CMK (cell line): ENCODE measurements at places on chromosomes 7 and 10.

DNA sequence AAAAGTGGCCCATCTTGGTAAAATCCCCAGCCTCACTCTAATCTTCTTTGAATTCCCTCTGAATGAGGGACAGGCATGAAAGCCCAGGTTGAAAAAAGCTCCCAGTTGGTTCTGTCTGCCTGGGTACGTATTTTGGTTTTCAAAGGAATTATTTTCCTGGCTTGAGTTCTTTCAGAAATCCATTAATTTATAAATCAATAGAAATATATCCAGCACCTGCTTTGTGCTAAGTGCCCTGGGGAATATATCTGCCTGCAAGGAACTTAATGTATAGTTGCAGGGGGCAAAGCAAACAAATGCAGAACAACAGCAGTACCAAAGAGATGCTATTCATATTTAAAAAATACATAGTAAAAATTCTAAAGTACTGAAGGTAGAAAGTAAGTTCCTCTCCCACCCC is 362.7 kb downstream of the REEP3 start:
- no peak for DNase-seq

GRCh38 chr7:158272091-158272490 is 315.5 kb downstream of the PTPRN2 start:
- DNase-seq, result no peak

DNA sequence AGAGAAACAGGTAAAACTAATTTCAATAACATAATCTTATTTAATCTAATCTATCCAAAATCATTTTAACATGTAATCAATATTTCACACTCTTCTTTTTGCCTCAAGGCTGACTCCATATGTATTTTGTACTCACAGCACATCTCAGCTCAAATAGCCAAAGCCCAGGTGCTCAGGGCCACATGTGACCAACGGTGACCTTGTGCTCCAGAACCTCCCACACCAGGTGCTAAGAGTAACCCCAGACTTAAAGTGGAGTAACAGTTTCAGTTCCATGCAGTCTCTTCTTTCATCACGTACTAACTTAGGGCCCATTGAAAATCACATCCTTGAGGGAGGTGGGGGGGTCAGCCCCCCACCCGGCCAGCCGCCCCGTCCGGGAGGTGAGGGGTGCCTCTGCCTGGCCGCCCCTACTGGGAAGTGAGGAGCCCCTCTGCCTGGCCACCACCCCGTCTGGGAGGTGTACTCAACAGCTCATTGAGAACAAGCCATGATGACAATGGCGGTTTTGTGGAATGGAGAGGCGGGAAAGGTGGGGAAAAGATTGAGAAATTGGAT is 47.3 kb downstream of the NCAPG2 start:
- DNase-seq, result no peak

- DNase-seq, result no peak
These were observed 117.9 kb downstream of the MTPAP start for GRCh38 chr10:30231071-30231652.

DNA sequence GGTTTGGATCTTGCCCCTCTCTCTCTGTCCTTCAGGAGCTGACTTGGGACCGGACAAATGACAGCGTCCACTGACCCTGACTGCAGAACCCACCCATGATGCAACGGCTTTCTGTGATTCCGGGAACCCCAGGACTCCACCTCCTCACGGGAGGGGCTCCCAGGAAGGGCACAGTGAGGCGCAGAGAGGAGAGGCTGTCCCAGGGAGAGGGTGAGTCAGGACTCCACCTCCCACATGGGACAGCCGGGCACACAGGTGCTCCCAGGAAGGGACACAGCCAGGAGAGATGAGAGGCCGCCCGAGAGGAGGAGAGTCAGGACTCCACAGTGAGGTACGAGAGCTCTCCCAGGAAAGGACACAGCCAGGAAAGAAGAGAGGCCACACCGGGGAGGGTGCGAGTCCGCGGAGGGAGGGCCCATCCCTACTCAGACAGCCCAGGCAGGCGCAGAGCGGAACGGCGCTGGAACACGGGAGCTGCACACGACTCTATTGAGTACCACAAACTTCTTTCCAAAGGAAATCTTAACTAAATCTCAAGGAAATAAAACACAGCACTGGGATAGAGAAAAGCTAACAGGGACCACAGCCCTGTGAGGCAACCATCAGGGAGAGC is 162.5 kb downstream of the MAD1L1 start:
- no peak for DNase-seq

- DNase-seq, result no peak
These were observed 26.7 kb downstream of the MICALL2 start for GRCh38 chr7:1432411-1433082.

DNA sequence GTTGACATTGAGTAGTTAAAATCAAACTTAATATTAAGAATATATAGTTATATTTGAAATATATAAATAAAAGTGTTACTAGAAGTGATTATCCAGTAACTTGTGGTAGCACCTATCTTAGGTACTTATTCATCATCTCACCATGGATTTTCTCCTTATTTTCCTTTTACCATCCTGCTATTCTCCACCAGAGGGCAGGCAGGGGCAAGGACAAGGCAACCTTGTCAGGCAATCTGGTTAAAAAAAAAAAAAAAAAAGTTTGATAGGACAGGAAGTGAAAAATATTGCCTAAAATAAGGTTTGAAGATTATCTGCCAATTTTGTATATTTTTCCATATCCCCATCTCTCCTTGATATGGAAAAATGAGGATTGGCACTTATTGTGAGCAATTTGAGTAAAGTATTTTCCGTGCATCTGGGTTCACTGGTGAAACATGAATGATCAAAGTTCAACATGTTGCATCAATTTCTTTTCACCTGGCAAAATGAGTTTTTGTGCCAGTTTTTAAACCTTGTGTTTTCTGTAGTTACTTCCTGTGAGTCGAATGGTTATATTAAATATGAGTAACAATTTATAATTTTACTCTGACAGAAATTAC is 256.7 kb downstream of the AGMO start:
- peak; percentile 9 for DNase-seq

- DNase-seq, result no peak
These were observed 12.7 kb downstream of the LDB3 start for GRCh38 chr10:86681047-86681446.

GRCh38 chr7:920351-921070 is 34.0 kb downstream of the ADAP1 start:
- no peak for DNase-seq

GRCh38 chr7:69598081-69598486 is at the start of gene AUTS2:
AUTS2 (plus strand) TSS chr7:69598475; CDS start chr7:69599654, 1,179 bp downstream.
- DNase-seq, result peak; percentile 17

GRCh38 chr10:83469728-83470331 is 669.5 kb upstream of the GHITM start:
- no peak for DNase-seq

DNA sequence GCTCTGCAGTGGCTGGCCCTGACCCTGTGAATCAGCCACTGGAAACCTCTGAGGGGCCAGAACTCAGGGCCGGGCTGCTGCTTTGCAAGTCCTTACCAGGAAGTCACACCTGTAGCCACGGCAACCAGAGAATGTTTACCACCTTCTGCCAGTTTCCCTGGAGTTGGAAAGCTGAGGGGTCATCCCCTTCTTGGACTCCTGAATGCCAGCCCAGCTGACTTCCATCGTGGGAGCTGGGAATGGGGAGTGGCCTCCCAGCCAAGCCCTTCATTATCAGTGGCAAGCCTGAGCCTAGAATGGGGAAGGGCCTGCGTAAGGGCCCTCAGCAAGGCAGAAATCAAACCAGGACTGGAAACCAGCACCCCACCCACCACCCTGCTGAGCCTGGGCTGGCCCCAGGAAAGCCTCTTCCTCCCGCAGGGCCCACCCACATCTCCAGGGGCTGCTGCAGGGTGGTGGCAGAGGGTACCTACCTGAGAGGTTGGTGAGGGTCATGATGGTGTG is 6.5 kb upstream of the CRHR2 start:
- DNase-seq, result no peak

DNA sequence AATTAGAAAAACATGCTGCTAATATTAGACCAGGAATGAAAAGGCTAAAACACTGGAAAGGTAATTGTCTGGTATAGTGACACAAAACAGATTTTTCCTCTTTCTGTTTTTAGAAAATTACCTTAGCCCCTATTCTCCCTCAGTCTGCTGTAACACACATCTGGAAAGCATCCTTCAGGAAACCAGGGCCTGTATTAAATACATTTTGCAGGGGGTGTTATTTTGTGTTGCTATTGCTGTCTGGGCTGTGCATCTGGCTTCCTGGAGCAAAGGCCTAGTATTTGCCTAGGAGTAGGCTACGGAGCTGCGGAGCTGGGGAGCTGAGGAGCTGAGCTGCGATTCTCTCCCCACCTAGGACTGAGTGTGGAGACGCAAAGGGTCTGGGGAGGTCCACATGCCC is 169.3 kb downstream of the GFRA1 start:
- no peak for DNase-seq

- no peak for DNase-seq
These were observed 117.2 kb upstream of the GLCCI1 start for GRCh38 chr7:7851381-7851780.

GRCh38 chr10:125153703-125154490 is 6.5 kb downstream of the CTBP2 start:
- DNase-seq, result no peak

- no peak for DNase-seq
These were observed 187.6 kb downstream of the ADARB2 start for GRCh38 chr10:1549591-1550290.

- no peak for DNase-seq
These were observed 83.1 kb upstream of the LYZL1 start for GRCh38 chr10:29205787-29206186.

GRCh38 chr7:115676080-115676479 is 354.5 kb downstream of the TFEC start:
- no peak for DNase-seq

GRCh38 chr10:6494936-6495592 is 85.0 kb downstream of the PRKCQ start:
- no peak for DNase-seq

- no peak for DNase-seq
These were observed 162.2 kb downstream of the RAPGEF5 start for GRCh38 chr7:22194658-22195273.

DNA sequence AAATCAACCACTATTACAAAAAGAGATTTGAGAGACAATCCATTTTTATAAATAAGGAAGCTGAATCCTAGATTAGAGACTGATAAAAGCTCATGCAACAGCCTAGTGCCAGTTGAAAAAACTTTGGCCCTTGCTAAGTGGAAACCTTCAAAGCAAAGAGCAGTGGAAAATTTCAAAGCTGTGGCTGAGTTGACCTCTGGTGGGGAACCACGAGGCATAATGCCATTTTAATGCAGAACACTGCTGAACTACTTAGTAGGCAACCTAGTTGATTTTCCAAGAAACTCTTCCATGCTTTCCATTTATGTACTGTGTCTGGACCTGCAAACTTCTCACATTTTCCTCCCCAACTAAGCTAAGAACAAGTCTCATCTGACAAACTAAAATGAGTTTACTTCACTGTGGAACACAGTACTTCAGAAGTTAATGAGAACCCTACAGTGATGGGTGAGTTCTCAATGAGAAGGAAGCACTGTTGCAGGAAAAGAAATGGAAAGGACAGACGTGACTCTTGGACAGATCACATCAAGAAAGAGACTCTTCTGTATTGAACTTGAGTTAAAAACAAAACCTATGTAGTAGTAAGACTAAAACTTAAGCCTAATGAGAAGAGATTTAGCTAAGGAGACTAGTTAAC is 19.5 kb downstream of the FZD9 start:
- no peak for DNase-seq

- no peak for DNase-seq
These were observed 3.6 kb upstream of the JAKMIP3 start for GRCh38 chr10:132062116-132062515.

DNA sequence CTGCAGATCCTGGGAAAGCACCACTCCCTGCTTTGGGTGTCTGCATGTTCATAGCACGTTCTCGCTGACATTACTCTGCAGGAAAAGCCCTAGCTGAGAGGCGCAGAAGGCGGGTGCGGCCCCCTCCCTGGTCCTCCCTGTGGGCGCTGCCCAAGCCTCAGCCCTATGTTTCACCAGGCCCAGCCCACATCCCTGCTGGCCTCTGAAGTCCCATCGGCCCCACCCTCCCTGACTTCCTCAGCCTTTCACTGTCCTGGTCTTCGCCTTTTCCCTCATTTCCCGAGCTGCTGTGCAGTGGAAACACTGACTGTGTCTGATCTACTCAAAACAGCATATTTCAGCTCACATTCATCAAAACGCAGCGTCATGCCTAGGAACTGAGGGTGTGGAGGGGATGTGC is 36.3 kb upstream of the DIP2C start:
- no peak for DNase-seq

GRCh38 chr7:120337308-120337907 is 64.4 kb downstream of the KCND2 start:
- no peak for DNase-seq

- no peak for DNase-seq
These were observed 81.6 kb downstream of the EVX1 start for GRCh38 chr7:27324246-27324645.

- no peak for DNase-seq
These were observed 196.0 kb downstream of the HIBADH start for GRCh38 chr7:27466703-27467102.

- DNase-seq, result no peak
These were observed 270.6 kb downstream of the AUTS2 start for GRCh38 chr7:69868921-69869320.

- no peak for DNase-seq
These were observed 1.8 kb downstream of the HMX2 start for GRCh38 chr10:123149568-123150270.

DNA sequence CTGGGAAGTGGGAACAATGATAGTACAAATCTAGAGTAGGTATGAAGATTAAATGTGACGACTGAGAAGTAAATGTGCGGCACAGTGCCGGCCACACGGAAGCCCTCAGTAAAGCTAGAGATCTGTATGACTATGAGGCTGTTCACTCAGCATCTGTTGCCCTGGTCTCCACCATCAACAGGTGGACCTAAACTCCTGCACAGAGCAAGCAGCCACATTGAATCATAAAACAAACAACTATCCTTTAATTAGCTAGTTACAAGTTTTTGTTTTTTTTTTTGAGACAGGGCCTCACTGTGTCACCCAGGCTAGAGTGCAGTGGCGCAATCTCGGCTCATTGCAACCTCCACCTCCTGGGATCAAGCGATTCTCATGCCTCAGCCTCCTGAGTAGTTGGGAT is 16.6 kb downstream of the RBP4 start:
- DNase-seq, result no peak

DNA sequence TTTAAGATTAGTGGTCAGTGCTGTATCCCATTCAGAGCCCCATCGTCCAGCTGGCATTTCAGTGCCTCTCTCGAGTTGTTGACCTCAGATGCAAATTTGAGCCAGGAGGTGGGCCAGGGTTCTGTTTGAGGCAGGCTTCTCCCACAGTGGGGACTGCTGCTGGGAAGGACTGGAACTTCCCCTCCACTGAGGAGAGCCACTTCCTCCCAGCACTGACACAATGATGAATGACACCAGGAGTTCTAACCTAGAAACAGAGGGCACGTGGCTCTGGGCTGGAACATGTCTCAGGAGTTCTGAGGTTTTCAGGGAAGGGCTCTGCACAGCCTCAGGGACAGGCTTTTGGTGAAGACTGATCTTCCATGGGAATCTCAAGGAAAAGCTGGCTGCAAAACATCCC is 18.3 kb upstream of the BTBD16 start:
- no peak for DNase-seq

DNA sequence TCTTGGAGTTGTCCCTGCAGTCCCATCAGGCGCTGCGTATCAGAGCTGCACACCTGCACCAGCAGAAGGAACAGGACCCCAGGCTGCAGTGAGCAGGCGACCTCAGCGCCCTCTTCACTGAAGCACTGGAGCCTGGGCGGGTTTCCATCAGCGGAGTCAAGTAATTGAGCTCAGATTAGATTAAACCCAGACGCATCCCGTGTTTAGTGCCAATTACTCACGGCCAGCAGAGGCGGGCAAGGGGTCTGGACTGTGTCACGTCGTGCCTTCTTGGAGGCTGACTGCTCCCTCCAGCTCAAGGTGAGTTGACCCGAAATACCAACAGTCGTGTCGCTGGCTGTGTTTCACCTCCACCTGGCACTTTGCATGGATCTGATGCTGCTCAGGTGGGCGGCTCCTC is 123.6 kb downstream of the CXCL12 start:
- DNase-seq, result no peak
